ENCODE measurements at places on chromosomes 4 and X.

- no peak for DNase-seq
Measured at GRCh38 chrX:13571136-13571535, 1.7 kb downstream of the EGFL6 start.

DNA sequence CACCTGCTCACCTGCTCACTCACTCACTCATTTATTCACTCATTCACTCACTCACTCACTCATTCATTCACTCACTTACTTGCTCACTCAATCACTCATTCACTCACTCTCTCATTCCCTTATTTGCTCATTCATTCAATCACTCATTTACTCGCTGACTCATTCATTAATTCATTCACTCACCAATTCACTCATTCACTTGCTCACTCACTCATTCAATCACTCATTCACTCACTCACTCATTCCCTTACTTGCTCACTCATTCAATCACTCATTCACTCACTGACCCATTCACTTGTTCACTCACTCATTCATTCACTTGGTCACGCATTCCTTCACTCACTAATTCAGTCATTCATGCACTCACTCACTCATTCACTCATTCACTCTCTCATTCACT is 88.7 kb upstream of the AFAP1 start:
- no peak for DNase-seq

- DNase-seq, result no peak
Measured at GRCh38 chr4:11344916-11345315, 83.8 kb downstream of the HS3ST1 start.

- no peak for DNase-seq
Measured at GRCh38 chr4:126268106-126268505, 953.4 kb downstream of the FAT4 start.

- no peak for DNase-seq
Measured at GRCh38 chr4:176645246-176645960, 147.3 kb downstream of the VEGFC start.

DNA sequence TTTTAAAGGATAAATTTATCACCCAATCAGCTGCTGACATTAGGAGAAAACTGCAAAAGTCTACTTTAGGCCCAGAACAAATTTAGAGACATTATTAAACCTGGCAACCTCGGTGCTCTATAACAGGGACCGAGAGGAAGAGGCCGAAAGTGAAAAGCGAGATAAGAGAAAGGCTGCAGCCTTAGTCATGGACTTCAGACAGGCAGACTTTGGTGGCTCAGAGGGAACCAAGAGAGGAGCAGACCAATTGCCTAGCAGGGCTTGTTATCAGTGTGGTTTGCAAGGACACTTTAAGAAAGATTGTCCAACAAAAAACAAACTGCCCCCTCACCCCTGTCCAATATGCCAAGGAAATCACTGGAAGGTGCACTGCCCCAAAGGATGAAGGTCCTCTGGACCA is 12.8 kb upstream of the UGT2B10 start:
- no peak for DNase-seq

- no peak for DNase-seq
Measured at GRCh38 chr4:125316791-125317524, 2.2 kb downstream of the FAT4 start.

Data from CD4-positive, alpha-beta T cell treated with Interferon alpha-2 for 1 hour (primary cell).